ENCODE measurements at places on chromosomes 2 and 18.

DNA sequence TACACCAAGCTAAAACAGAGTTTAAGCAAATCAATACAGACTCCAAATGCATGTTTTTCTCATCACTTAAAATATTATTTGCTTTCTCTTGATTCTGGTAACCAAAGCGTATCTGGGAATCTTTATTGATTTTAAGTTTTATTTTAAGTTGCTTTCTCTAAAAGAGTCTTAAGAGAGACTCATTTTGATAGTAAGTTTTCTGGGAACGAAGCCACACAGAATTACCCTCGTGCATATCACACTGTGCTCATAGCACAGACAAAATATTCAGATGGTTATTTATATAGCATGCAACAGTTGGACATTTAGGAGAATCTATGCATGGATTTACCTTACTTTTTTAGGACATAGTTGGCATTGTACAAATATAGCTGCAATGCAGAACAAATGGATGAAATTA, 597.5 kb upstream of the NRXN1 start:
- DNase-seq = no peak

DNA sequence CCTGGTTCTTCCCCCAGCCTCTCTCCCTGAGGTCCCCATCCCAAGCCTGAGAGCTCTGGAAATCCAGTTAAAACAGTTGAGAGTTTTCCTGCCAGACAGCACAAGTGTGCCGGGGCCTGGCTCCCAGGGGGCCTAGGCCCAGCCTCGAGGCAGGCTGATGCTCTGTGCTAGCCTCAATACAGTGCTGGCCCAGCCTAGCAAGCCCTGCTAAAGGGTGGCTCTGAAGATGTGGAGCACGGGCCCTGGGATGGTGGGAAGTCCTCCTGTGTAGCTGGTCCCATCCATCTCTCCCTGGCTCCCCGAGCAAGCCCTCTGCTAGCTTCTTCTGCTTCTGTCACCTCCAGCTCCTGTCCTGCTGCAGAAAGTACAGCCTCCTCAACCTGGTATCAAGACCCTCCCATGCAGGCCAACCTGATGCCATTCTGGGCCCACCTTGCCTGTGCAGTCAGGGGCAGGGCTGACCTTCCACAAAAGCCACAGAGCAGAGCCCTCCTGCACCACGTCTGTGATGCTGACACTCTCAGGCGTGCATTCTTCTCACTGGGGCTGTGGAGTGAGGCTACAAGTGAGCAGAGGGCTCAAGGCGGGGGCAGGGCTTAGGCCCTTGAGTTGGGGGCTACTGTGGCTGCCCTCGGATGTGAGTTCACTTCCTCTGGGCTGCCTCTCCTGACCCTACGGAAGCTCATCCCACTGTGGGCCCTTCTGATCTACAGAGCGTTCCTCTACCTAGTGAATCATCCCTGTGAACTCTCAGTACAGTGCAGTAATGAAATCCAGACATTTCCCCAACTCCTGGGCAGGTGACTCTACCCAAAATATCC, 60.1 kb upstream of the LAPTM4A start:
- no peak for DNase-seq

DNA sequence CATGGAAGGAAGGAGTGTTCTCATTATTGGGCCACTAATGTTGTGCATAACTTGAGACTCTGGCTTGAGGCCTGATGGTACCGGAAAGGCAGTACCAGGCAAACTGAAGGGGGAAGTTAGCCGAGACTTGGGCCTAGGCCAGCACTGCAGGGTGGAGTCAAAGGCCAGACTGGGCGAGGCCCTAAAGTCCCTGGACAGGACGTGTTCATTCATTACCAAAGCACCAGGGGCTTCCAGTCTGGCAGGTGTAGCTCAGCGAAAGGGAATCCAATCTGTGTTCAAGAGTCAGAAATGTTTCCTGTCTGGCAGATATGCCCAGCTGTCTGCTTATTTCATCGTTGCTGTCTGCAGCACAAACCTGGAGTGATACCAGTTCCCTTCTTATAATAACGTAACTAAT, 4.7 kb upstream of the ITSN2 start:
- no peak for DNase-seq

DNA sequence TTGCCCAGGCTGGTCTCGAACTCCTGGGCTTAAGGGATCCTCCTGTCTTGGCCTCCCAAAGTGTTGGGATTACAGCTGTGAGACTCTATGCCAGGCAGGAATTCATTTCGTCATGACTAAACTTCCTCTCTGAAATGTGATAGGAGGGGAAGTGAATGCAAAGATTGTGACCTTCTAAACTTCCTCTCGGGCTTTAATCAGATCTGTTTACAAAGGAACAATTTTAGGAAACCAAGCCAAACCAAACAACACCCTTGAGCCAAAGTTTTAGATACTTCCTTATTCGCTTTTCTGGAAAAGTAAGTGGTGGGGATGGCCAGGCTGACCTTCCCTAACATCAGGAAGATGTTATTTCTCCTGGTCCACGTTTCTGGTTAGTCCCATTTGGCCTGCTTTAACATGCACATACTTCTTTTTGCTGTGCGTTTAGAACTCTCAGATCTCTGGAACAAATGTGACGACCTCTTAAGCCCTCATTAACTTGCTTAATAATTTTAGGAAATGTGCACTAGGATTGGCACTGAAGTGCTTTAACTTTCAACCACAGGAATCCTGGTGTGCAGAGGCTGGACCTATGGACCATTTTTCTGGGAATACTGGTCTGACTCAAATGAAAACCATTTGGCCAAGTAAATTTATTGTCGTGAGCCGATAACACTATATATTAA, 33.2 kb upstream of the YES1 start:
- DNase-seq = no peak

- no peak for DNase-seq
Measured at GRCh38 chr2:191625016-191625415, 52.9 kb upstream of the NABP1 start.

GRCh38 chr2:44330801-44331200, 30.5 kb downstream of the PREPL start:
- no peak for DNase-seq

GRCh38 chr2:196229013-196229412, 57.6 kb upstream of the STK17B start:
- DNase-seq = no peak

GRCh38 chr2:120360307-120360855, 14.4 kb downstream of the INHBB start:
- no peak for DNase-seq

DNA sequence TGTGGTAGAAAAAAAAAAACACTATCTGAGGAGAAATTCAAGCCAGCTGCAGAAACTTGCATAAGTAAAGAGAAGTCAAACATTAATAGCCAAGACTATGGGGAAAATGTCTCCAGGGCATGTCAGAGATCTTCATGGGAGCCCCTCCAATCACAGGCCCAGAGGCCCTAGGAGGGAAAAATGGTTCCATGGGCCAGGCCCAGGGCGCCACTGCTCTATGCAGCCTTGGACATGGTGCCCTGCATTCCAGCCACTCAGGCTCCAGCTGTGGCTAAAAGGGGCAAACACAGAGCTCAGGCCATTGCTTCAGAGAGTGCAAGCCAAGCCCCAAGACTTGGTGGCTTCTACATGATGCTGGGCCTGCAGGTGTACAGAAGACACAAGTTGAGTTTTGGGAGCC, 354.7 kb downstream of the NBAS start:
- DNase-seq = no peak

DNA sequence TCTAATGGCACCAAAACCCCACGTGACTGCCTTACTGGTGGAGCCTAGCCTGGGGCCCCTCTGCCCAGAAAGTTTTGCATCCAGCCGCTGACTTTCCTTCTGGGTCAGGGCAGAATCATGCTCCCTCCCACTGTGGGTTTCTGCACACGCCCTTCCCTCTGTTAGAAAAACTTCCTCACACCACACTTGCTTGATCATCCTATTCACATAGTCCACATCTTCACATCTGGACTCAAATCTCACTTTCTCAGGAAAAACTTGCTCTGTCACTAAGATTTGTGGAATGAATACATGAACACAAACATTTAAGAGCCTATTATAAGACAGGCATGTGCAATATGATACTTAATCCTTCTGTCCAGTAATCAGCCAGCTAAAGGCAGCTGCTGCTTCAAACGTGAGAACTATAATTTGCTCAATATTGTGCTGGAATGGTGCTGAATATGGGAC, 274.7 kb downstream of the RND3 start:
- DNase-seq = no peak

DNA sequence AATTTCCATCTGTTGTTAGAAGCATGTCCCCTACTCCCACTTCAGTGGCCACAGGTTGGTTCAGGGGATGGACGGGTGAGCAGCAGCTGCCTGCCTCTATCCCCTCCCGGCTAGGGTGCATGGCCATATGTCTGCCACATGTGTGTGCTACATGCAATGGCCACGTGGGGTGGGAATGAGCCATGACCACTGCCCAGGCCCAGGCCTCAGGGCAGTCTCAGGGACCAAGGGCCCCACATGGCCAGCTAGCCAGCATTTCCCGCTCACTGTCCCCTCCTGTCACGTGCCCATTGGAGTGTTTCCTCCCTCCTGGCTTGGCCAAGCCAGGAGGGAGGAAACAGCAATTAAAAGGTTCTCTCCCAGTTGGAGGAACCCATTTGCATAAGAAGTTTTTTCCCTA, 117.1 kb downstream of the KCNS3 start:
- no peak for DNase-seq

DNA sequence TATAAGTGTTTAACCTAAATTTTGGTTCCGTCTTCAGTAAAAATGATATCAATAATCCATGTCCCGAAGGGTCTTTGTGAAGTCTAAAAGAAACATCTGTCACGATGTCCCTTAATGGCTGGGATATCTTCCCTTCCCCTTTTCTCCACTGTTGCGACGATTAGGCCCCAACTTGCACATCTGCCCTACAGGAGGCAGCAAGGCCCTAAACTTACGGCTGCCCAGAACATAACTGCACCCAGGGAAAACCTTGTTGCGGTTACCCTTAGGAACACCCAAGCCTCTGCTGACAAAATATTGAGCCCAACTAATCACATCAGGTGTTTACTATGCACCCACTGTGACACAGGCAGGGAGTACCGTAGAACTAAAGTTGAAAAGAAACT, 1.3 kb upstream of the SMAD2 start:
- no peak for DNase-seq

DNA sequence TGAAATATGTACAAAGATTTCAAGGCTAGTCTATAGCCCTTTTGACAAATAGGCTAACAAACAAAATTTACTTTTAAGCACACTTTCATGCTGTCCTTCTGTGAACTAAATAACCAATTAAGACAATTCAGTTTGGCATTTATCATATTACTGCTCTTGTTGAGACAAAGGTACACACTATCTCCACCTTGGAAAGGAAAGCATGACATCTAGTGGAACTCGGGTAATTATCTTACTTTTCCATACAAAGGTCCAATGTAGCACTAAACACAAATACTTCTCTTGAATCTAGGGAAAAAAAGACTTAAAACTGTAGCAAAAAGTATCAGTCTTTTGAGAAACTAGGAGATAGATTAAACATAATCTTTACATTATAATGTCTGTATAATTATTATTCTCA, 125.0 kb upstream of the CD226 start:
- no peak for DNase-seq

- no peak for DNase-seq
Measured at GRCh38 chr18:63271881-63272299, 47.7 kb downstream of the BCL2 start.

GRCh38 chr2:85189606-85190270, 56.5 kb downstream of the TCF7L1 start:
- DNase-seq = no peak

- DNase-seq = no peak
Measured at GRCh38 chr2:72722492-72723070, 103.3 kb downstream of the EXOC6B start.

GRCh38 chr2:197555467-197555866, 39.6 kb downstream of the MOB4 start:
- DNase-seq = no peak

DNA sequence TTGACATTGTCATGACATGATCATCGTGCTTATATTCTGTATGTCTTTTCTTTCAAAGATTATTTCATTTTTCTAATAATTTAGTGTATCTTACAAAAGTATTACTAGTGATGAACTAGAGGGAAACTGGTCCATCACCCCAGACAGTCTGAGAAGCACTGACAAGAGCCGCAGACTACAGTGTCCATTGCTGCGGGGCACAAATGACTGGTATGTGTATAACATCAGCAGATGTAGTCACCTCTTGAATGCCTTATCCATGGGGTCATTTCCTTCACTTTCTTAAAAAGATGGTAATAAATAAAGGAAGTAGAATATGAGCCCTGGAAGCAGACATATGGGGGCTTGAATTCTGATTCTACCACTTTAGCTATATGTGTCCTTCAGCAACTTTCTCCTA, 29.6 kb downstream of the NEMP2 start:
- DNase-seq = no peak

DNA sequence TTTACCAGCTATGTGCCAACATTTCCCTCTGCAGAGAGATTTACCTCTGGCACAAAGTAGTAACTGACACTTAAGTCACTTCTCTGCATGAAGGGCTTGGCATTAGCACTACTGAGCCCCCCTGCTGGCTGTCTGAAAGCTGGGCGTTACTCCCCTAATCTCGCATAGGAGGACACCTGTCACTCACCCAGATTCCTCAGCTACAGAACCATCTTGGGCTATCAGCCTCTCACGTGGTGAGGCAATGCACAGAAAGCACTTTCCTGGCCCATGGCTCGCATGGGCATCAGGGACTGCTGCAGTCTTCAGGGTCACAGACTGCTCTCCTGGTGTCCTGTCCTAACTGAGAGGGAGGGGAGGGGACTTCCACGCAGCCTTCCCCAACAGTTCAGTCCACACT, 12.0 kb downstream of the SERPINE2 start:
- no peak for DNase-seq

DNA sequence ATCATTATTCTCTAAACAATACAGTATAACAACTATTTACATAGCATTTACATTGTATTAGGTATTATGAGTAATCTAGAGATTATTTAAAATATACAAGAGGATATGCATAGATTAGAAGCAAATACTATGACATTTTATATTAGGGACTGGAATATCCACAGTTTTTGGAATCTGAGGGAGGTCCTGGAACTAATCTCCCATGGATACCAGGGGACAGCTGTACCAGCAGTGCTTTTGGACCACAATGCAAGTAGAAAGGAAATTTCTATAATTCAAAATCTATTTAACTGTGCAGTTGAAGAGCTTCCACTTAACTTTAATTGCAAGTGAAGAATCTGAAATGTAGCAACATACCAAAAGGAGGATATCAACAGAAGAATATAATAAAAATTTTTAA, 120.8 kb downstream of the LTBP1 start:
- DNase-seq = no peak

GRCh38 chr2:239087046-239087710, 239.3 kb downstream of the TWIST2 start:
- no peak for DNase-seq

GRCh38 chr2:100664756-100665101, 101.9 kb downstream of the PDCL3 start:
- no peak for DNase-seq

DNA sequence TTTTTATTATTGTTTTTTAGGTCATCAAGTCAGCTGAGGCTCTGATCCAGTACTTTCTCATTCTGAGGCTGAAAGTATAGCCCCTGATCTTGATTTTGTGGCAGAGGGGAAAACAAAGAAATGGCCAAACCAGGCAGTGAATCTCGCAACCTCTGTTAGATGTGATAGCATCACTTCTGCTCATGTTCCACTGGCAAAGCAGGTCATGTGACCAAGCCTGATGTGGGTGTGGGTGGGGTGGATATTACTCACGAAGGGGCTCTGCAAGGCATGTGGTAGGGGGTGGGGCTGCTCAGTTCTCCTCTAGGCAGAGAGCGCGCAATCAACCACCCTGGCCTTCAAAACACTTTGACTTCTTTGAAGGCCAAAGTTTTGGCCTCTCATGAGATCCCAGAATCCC, 254.2 kb downstream of the MYCN start:
- DNase-seq = no peak
